ENCODE measurements at places on chromosomes 12 and 14.
A peak's percentile ranks its signal among the peaks of the same experiment; 100 is the strongest.

- no peak for DNase-seq
Observed at GRCh38 chr14:44168566-44168965, 338.5 kb downstream of the FSCB start.

- no peak for DNase-seq
Observed at GRCh38 chr12:63752283-63752682, 27.4 kb upstream of the RXYLT1 start.

DNA sequence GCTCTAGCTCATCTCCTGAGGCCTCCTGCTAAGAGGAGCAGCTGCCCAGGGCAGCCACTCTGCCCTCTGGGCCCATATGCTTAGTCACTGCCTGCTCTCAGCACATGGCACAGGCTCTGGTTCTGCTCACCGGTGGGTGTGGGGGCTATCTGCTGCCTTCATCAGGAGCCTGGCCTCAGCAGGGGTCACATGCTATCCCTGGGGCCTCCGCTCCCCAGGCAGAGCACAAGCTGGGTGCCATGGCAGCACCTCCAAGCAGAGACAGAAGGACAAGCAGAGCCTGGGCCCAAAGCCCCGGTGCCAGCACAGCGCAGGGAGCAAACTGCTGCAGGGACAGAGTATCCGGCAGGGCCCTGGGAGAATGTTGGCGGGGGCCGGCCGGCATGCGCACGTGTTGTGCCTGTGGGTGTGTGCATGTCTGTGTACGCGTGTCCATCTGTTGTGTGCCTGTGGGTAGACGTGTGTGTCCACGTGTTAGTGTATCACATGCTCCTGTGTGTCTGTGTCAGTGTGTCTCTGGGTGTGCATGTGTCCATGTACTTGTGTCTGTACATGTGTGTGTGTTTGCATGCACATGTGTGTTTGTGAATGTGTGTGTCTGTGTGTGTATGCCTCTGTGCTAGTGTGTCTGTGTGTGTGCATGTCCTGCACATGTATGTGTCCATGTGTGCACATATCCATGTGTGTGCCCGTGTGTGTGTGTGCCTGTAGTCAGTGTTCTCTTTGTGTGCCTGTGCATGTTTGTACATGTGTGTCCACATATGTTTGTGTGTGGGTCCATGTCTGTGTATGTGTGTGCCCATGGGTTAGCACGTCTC, 326.9 kb downstream of the TMEM121 start:
- DNase-seq = no peak

DNA sequence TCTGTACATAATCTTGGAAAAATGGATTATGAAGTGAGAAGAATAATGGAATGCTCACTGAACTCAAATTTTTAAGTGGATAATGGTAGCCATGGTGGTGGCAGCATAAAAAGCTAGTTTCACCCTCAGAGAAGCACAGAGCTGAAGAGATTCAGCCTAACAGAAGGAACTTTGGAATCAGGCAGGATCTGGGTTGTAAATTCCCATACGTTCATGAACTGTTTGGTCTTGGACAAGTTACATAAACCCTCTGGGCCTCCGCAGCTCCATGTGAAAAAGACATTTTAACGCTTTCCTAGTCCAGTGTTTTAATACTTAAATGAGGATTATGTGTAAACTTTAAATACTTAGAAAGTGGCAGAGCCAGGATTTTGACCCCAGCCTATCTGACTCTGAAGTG, 26.6 kb downstream of the JKAMP start:
- DNase-seq = no peak

GRCh38 chr12:119728444-119728745, 60.5 kb downstream of the PRKAB1 start:
- DNase-seq = no peak

DNA sequence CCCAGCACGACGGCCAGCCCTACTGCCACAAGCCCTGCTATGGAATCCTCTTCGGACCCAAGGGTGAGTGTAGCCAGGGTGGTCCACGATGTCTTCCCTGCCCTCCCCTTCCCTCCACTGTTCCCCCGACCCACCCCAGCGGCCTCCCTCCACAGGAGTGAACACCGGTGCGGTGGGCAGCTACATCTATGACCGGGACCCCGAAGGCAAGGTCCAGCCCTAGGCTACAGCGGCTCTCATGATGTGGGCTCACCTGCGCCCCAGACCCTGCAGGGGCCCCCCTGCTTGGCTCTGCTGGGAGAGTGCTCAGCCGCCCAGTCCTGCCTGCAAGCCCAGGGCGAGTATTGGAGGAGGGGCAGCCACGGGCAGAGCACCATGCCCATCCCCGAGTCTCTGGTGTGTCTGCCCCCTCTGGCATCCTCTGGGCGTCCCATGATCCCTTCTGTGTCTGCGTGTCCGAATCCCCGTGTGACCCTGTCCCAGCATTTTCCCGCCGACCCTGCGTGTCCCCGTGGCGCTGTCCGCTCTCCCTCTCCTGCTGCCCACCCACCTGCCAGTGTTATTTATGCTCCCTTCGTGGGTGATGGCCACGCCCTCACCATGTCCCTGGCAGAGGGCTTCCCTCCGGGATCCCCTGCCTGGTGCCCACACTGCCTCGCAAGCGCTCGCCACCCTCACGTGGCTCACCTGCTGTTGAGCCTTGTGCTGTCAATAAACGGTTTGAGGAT, 5.0 kb downstream of the CRIP2 start:
- DNase-seq = no peak

DNA sequence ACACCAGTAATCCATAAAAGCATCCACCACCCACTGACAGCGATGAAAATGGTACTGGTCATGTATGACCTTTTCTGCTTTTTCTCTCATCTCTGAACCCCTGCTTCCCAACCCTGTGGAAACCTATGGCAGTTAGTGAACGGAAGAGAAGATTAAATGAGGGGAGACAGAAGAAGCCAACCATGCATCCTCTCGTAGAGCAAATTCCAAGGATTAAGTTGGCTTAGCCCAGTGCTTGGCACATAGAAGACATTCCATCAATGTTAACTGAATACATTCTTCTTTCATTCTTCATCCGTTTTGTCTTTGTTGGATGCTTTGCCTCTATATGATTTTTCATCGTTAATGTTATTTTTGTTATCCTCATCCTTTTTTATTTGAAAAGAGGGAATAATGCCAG, 339.7 kb upstream of the FLRT2 start:
- no peak for DNase-seq

- no peak for DNase-seq
Observed at GRCh38 chr14:33342299-33342974, 403.8 kb downstream of the NPAS3 start.

DNA sequence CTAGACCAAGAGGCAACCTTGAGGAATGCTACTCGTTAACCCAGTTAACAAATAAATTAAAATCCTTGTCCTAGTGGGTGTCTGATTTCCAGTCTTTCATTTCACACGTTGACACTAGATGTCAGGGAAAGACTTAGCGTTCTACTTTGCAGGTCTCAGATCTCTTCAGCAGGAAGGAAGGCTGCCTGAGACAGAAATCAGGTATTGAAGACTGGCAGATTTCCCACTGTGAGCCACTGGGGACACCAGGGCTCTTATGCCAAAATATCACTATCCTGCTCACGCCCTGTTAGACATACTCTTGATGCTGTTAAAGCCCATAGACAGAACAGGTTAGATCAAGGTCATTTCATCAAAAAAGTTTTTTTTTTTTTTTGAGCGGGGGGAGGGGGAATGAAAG, 33.0 kb downstream of the EMP1 start:
- no peak for DNase-seq

DNA sequence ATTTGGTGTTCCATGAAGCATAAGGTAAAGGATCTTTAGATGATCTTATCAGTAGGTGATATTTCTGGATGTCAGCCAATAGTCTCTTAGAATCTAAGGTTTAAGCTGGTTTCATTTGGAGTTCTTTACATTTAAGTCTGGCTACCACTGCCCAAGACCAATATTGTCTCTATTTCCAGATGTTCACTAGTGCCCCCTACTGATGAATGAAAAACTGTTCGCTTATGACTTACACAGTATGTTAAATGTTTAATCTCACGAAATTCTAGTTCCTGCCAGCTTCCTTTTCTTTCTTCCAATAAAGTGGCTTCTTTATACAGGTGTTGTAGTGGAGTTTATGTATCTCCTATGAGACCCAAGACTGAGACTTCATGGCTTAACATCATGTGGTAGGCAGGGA, 31.8 kb upstream of the MIS18BP1 start:
- no peak for DNase-seq

DNA sequence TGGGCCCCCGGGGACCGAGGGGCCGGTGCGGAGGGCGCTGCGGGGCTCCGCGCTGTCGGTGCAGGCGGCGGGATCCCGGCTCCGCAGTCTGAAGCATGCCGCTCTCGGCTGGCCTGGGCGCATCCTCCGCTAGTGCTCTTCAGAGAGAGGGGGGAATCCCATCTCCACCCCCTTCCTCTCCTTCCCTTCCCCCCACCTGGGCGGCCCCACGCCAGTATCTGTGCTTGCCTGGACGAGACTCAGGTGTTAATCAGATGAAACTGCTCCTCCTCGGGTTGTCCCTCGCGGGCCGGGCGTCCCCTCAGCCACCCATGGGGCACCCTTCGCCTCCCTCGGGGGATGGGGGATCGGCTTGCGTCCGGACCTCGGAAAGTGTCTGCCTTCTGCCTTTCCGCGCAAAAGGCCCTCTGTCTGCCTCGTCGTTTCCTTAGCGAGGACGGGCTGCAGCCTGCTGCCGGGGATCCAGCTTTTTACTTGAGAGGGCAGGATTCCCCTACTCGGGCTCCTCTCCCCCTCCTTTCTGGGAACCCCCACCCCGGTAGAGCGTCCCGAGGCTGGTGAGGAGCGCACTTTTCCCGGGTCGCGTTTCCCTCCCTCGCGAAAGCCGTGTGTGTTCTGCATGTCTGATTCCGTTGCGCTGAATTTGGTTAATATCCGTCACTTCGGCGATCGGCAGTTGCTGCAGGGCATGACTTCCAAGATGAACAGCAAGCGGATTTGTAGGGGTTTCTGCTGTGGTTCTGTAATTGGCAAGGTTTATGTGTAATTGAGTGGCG, 1.1 kb downstream of the GPHN start:
- peak; percentile 19 for DNase-seq

DNA sequence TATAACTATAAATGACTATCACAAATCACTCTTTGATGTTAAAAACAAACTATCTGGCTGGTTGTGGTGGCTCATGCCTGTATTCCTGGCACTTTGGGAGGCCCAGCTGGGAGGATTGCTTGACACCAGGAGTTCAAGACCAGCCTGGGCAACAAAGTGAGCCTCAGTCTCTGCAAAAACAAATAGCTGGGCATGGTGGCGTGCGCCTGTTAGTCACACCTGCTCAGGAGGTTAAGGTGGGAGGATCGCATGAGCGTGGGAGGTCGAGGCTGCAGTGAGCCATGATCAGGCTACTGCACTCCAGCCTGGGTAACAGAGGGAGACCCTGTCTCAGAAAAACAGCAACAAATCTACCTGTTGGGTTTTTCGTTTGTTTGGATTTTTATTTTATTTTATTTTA, 5.4 kb downstream of the TXNRD1 start:
- DNase-seq = no peak

DNA sequence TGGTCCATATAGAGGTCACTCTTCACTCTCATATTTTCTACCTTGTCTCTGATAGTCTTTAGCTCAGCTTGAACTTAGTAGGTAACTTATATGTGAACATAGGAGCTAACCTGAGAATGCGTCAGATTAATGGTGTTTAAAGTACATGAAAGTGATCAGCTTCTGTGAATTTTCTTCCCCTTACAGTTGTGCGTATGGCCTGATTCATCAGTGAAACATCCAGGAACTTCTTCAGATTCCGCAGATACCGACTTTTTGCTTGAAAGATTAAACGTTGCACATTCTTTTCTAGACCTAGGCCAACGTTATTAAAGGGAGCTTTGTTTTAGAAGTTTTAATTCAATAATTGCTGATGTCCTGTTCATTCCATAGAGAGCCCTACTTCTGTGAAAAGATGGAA, 1945.1 kb upstream of the SEL1L start:
- DNase-seq = no peak

DNA sequence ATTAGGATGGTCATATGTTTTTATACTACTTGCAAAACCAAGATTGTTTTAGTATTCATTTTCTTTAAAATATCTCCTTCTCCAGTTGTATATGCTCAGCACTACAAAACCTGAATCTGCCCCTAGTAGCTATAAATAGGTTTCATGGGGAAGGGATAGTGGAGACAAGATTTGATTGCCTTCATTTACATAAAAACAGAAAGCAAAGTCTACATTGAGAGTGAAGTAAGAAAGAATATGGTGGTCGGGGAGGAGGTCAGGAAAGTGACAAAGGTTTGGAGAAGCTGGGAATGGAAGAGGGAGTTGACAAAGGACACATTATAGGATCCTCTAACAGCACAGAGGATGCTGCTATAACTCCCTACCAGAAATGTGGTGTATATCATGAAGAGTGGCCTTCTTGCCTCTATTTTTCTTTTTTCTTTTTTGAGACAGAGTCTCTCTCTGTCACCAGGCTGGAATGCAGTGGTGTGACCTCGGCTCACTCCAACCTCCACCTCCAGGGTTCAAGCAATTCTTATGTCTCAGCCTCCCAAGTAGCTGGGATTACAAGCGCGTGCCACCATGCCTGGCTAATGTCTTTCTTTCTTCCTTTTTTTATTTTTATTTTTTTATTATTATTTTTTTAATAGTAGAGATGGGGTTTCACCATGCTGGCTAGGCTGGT, 6.6 kb upstream of the LRP6 start:
- DNase-seq = no peak

DNA sequence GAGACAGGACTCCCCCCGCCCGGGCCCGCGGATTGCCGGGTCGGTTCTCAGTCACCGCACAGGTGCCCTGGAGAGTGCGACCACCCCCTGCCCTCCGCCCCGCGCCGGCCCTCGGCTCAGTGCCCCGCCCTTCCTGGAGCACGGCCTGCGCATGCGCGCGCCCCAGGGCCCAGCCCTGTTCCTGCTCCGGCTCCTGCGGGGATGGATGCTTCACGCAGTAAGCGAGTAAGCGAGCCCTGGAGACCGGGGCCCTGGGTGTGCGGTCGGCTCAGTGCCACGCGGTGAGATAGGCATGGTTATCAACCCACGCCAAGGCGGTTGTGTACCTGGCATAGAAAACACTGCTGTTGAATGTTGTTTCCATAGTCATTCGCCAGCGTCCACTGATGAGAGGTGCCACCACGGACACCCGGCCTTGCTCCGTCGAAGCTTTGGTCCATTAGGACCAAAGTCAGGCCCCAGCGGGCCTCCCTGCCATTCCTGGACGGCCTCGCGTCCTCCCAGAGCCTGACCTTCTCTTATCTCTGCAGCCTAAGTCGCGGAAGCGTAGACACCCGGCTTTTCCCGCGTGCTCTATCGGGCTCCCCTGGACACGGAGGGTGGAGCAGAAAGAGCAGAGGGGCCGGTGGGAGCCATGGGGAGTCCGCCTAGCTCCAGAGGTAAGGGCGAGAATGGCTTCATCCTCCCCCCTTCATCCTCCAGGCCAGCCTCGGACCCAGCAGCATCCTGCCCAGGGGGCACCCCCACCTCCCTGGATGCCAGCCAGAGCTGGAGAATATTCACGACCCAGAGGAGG, 90.6 kb downstream of the PAPOLA start:
- DNase-seq = peak; percentile 58
